ENCODE measurements at places on chromosomes 2 and 18.

DNA sequence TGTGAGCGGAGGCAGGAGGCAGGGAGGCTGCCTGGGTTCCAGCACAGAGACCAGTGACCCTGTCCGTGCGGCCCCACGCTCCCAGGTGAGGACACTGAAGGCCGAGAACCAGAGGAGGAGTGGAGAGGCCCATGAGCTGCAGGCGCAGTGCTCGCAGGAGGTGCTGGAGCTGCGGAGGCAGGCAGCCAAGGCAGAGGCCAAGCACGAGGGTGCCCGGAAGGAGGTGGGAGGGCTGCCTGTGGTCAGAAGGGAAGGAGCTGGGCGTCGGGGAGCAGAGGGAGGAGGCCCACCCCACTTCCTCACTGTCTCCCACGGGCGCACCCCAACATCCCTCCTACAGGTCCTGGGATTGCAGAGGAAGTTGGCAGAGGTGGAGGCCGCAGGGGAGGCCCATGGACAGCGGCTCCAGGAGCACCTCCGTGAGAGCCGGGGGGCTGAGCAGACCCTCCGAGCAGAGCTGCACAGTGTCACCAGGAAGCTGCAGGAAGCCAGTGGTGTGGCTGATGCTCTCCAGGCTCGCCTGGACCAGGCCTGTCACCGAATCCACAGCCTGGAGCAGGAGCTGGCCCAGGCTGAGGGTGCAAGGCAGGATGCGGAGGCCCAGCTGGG, 33.0 kb upstream of the SNED1 start:
- no peak for DNase-seq

DNA sequence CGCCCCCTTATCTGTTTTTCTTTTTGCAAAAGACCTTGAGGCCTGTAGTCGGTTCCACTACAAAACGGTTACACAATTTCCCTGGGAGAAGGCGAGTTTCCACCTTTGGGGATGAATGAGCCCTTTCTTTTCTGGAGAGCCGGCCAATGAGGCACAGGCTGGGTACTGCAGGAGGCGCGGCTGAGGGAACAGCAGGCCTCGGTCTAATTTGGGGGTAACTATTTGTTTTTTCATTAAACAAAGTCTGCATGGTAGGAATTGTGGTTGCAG, 129.2 kb downstream of the MYCN start:
- DNase-seq, result no peak

GRCh38 chr2:236449167-236449761, 120.4 kb upstream of the ACKR3 start:
- no peak for DNase-seq

DNA sequence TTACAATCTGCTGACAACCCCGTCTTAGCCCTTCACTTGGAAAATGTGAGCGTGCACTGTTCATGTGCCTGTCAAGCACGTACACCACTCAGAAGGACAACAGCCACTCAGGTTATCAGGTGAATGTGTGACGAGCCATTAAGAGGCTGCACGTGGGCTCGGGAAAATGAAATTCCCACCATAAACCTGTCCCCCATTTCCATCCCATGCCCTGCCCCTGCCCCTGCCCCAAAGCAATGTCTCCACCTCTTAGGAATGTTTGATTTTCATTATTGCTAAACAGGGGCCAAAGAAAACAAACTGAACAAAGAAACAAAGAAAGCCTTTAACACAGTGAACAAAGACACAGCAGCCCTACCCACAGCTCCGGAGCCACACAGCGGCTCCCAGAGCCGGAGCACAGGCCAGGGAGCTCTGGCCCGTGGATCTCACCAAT, 90.5 kb downstream of the TMEM18 start:
- DNase-seq, result no peak

DNA sequence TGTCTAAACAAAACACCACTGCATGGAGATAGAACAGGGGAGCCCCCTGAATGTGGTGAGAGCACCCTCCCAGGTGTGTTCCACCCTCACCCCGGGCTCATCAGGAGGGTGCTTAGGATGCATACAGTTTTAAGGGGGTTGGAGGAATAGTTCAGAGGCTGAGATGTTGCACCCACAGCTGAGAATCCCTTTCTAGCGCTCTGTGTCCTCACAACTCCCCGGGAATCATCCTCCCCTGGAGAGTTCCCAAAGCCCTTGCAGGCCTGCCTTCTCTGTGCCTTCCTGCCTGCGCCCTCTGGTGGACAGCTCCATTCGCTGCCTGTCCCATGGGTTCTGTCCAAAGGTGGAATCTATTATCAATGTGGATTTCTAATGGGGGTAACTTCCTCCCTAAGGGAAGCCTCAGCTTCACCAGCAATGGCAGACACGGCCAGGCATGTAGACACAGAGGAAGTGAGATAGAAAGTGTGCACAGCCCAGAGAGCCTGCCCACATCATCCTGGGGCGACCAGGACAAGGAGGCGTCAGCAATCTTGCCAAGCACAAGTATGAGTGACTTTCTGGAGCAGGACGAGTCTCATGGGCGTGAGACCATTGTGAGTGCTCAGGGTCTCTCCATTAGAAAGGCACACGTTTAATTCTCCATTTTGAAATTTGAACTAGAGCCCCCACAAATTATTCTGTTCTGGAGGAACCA, 1.2 kb upstream of the UGT1A5 start:
- peak; percentile 56 for DNase-seq

GRCh38 chr2:115684345-115684744, 1241.9 kb downstream of the DPP10 start:
- DNase-seq, result no peak

DNA sequence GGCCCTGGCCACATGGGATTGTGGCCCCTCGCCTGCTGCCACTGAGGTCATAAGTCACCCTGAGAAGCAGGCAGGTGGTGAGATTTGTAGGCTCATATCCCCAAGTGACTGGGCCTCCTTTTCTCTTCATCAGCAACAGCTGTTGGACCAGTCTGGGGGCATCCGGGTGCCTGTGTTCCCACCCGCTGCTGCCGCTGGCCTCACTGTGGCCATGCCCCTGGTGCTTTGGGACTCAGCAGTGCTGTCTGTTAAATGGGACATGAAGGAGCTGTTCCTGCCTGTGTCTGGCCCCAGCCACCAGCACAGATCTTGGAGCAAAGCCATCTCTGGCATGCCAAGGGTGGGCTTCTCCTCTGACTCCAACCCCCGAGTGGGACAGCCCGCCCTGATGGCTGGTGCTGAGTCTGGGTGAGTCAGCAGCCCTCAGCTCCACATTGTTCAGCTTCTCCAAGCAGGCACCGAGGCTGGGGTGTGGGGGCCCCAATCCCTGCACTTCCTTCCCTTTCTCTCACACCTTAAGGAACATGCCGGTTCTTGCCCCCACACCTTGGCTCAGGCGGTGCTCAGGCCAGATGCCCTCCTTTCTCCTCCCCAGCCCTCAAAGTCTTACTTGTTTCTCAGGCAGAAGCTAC, 207.9 kb downstream of the GLI2 start:
- no peak for DNase-seq

DNA sequence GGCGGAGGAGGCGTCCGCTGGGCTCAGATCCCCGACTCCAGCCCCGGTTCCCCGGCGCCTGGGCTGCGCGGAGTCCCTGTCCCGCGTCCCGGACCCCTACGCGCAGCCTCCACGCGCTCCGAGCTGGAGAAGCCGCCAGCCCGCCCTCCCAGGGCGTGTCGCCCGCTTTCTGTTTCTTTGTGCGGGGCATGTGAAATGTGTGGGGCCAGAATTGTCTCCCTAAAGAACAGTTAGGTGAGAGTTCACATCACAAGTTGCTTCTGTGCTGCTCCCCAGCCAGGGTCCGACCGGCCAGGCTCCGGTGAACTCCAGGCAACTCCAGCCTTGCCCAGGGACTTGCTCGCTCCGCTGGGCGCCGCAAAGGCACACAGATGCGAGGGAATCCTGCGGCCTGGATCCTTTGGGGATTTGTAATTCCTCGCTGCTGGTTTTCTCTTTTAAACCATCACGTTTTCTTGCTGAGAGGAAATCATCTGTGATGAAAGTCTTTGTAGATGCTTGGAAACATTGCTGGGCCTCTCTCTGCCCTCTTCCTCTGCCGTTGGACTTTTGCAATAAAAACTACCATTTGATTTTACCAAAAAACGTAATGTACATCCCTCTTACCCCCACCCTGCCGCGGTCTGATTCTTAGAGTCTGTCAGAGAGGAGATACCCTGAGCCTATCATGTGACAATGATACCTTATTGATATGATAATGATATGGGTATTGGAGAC, 631 bp downstream of the GYPC start:
- DNase-seq, result peak; percentile 38

Measured in activated T-cell treated with anti-CD3 and anti-CD28 coated beads, Interleukin-2, amount 50 U/mL, for 4 hours (primary cell).